ENCODE measurements at places on chromosomes 12 and 14.

GRCh38 chr12:103820361-103820760 lies 20.7 kb downstream of the NT5DC3 start:
- no peak for DNase-seq

DNA sequence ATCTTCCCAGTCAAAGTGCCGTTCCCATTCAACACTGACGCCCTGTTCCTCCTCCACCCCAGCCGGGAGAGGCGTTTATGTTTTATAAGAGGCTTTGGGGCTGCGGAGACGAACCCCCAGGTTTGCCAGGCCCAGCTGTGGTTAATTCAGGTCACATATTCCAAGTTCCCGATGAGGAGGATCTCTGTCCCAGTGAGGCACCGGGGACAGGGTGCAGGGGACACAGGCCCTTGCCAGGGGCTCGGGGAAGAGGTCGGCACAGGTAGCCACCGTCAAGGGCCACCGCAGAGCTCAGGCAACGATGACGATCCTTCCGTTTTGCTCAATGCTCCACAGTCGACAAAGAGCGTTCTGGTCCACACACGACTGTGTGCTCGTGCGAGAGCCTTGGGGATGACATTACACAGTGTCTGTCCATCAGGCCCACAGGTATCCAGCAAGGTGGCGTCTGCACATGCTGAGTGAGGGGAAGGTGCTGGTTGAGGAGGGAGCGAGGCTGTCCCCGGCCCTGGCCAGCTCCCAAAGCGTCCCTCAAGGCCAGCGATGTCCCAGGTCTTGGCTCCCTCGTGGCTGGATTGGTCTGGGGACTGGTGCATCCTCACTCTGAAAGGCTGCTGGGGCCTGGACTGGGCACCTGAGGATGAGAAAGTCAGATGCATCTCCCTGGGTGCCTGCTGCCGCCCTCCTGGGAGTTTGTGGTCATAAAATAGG lies 189.2 kb upstream of the C14orf180 start:
- no peak for DNase-seq

- DNase-seq, result no peak
Measured at GRCh38 chr14:100640471-100641273, 53.5 kb upstream of the BEGAIN start.

DNA sequence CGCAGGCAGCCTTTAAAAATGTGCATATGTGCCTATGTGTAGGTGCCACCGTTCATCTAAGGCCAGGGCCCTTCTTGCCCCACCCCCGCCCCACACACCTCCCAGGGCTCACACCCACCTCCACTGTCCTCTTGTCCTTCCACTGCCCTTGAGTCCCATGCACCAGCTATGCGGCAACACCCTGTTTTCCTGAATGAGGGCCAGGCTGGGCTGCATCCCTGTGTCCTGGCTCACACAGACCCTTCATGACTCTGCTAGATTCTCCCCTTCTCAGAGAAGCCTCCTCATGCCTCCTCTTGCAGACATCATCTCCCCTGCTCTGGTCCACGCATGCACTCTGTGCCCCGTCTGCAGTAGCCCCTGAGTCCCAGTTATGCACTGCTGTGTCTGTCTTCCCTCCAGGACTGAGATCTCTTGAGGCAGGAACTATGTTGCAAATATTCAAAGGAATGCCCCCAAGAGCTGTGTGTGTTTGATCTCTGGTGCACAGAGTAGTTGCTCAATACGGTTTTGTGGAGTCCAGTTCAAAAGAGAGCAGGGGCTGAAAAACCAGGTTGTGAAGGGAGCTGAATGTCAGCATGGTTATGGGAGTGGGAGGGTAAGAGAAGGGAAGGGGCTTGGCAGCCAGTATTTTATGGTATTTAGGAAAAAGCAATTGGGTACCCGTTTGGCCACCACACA lies 47.3 kb upstream of the ESRRB start:
- DNase-seq, result no peak

GRCh38 chr12:81255947-81256346 lies 178.1 kb downstream of the ACSS3 start:
- no peak for DNase-seq

GRCh38 chr12:115806000-115806399 lies 471.5 kb downstream of the MED13L start:
- DNase-seq, result no peak

GRCh38 chr14:90632871-90633270 lies 183.4 kb downstream of the TTC7B start:
- DNase-seq, result no peak

- no peak for DNase-seq
Measured at GRCh38 chr14:70094631-70095030, 94.1 kb downstream of the SLC8A3 start.

GRCh38 chr12:14868916-14869506 lies 16.6 kb downstream of the MGP start:
- DNase-seq, result no peak

- DNase-seq, result no peak
Measured at GRCh38 chr14:100031506-100032281, 33.5 kb upstream of the EVL start.

DNA sequence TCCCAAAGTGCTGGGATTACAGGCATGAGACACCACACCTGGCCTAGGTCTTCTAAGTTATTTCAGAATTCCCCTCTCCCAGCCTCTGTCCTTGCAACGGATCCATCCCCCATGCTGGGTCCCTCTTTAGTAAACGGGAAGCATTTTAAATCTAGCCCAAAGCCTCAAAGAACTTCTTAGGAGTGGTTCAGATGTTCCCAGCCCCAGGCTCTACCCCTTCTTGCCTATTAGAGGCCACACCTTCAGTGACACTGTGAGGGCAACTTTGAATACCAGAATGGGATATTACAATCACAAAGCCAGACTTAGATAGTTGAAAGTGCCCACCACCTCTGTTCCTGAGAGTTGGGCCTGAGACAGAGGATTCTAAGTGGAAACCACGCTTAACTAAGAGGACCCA lies 18.1 kb upstream of the SPPL3 start:
- DNase-seq, result no peak
